ENCODE measurements at places on chromosomes 6 and 20.

DNA sequence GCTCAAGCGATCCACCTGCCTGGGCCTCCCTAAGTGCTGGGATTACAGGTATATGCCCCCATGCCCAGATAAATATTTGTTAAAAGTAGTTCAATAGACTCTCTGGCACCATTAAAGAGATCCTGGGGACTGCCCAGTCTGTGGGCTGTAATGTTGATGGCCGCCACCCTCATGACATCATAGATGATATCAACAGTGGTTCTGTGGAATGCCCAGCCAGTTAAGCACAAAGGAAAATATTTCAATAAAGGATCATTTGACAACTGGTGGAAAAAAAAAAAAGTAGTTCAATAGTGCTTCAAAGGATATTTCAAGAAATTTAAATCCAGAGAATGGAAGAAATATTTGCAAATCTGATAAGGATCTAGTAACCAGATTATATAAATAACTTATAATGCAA is 1.5 kb upstream of the CRIP3 start:
- no peak for DNase-seq

DNA sequence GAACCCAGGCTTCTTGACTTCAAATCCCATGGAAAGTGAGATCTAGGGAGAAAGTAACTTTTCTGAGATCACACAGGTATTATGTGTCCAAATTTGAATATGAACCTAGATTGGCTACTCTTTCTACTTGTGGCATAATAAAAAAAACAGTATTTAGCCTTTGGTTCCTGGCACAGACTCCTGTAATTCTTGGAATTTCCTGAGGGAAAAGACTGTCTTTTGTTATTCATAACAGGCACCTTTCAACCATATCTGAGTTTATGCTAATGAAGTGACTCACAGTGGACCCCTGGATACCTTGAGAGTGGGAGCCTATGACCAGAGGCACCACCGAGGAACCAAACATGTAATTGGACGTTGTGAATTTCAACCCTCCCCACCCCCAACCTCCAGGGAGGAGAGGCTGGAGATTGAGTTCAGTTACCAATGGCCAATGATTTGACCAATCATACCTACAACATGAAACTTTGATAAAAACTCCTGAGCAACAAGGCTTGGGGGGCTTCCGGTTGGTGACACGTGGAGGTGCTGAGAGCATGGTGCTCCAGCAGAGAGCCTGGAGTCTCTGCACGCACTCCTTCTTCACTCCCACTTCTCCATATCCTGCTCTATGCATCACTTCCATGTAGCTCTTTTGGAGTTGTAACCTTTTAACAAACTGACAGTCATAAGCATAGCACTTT is 48.8 kb downstream of the LAMA4 start:
- DNase-seq: no peak

GRCh38 chr6:54624779-54625178 is 221.8 kb upstream of the FAM83B start:
- no peak for DNase-seq

DNA sequence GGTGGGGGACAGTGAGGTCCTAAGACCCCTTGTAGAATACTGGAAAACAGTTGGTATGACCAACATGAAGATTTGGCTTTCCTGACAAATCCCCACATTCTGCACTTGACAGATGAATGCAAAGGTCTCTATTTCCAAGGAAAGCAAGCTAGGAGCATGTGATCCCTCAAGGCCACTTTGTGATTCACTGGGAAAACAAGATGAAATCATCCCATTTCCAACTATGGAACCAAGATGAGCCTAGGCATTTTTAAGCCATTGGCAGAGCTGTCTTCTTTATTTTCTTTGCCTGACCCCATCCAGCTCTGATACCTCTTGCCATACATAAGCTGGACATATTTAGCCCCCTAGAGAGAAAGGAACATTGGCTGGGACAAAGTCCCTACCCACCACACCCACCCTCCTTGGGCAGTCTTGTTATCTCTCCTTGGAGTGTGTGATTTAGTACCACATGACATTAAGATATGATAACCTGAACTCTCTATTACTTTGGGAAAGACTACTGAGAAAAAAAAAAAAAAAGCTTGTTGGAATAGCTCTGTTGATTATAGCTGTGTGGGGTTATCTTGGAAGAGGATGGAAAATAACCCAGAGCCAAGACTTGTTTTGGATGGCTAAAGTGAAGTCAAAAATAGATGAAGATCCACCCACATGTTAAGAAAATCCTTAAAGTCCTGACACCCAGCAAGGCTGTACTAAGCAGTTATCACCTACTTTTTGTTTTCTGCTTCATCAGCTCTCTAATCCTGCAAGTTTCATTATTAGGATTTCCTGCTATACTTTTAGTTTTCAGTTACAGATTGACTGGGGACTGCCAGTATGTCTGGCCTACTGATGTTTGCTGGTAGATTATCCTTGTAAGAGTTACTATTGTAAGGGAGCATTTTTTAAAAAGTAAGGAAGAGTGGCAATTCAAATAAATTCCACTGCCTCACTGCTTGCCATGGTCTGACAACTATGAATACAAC is 90.1 kb upstream of the PREP start:
- DNase-seq: no peak

DNA sequence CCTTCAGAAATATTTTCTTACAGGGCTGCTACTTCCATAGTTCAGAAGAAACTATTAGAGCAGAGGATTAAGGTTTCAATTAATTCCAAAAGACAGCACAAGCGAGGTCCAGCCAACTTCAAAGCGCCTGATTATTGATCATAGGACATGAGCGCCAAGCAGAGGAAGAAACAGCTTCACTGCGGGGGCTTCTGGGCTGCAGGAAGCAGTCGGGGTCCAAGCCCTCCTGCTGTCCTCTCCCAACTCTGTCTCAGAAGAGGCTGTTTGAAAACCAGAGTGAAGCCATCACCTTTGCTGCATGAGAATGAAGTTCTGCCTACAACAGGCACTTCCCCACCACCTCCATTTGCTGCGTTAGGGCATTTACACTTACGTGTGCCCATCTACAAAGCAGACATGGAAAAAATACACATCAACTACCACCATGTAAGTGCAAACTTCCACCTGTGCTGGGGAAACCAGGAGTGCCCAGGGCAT is 23.9 kb downstream of the SUMO4 start:
- DNase-seq: no peak

- no peak for DNase-seq
These were observed 2.7 kb upstream of the BIRC7 start for GRCh38 chr20:63233061-63233344.

GRCh38 chr20:44714102-44714700 is 968 bp upstream of the CCN5 start:
- no peak for DNase-seq

- DNase-seq: no peak
These were observed 124.0 kb upstream of the SLC2A12 start for GRCh38 chr6:134176264-134176975.

GRCh38 chr6:19771753-19772336 is 65.3 kb upstream of the ID4 start:
- DNase-seq: no peak

DNA sequence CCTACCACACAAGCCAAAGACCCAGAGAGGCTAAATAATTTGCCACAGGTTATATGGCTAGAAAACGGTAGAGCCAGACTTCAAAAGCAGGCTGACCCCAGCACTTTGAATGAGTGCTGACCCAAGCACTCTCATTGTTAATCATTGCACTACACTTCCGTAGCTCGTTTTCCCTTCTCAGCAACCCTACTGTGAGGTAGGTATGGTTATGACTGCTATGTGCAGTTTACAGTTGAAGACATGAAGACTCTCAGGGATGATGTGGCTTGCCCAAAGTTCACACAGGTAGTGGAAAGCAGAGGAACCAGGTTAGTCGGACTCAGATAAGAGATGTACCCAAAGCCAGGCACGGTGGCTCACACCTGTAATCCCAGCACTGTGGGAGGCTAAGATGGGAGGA is 33.5 kb upstream of the RIMS4 start:
- DNase-seq: no peak

- peak; percentile 1 for DNase-seq
These were observed 51.1 kb downstream of the NFATC2 start for GRCh38 chr20:51491393-51491792.

- no peak for DNase-seq
These were observed 172.5 kb upstream of the JARID2 start for GRCh38 chr6:15073344-15073789.

DNA sequence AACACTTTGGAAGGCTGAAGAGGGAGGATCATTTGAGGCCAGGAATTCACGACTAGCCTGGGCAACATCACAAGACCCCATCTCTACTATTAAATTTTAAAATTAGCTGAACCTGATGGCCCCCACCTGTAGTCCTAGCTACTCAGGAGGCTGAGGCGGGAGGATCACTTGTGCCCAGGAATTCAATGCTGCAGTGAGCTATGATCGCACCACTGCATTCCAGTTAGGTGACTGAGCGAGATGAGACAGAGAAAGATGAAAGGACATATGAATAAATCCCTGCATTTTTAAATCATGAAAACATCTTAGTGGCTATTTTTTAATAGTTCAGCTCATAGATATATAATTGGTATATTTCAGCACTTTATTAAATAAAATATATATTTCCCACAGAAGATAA is 93.8 kb downstream of the GPR63 start:
- no peak for DNase-seq

- no peak for DNase-seq
These were observed 4.5 kb upstream of the FRMD1 start for GRCh38 chr6:168083514-168083885.

DNA sequence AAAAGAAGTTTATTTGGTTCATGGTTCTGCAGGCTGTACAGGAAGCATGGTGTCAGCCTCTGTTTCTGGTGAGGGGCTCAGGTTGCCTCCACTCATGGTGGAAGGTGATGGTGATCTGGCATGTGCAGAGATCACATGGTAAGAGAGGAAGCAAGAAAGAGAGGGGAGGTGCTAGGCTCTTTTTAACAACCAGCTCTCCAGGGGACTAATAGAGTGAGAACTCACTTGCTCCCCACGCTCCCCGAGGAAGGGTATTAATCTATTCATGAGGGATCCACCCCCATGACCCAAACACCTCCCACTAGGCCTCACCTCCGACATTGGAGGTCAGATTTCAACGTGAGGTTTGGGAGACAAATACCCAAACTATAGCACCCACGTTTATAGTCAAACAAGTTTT is 4.0 kb upstream of the GJB7 start:
- no peak for DNase-seq

- DNase-seq: no peak
These were observed 14.8 kb upstream of the ADGB start for GRCh38 chr6:146583966-146584365.

DNA sequence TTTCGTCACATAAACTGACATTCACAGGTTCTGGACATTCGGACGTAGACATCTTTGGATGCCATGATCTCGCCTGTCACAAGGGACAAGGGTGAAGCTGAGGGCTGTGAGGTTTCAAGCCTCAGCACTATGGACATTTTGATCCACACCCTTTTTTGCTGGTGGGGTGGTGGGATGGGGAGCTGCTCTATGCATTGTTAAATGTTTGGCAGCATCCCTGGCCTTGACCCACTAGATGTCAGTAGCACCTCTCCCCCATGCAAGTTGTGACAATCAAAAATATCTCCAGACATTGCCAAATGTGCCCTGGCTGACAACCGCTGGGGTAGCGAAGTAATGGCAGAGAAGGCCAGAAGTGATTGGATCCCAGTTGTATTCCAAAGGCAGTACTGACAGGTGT is 229.4 kb downstream of the TSHZ2 start:
- no peak for DNase-seq

- no peak for DNase-seq
These were observed 80.1 kb upstream of the ID4 start for GRCh38 chr6:19757036-19757435.

- no peak for DNase-seq
These were observed 110.1 kb downstream of the DLL1 start for GRCh38 chr6:170180671-170181337.

DNA sequence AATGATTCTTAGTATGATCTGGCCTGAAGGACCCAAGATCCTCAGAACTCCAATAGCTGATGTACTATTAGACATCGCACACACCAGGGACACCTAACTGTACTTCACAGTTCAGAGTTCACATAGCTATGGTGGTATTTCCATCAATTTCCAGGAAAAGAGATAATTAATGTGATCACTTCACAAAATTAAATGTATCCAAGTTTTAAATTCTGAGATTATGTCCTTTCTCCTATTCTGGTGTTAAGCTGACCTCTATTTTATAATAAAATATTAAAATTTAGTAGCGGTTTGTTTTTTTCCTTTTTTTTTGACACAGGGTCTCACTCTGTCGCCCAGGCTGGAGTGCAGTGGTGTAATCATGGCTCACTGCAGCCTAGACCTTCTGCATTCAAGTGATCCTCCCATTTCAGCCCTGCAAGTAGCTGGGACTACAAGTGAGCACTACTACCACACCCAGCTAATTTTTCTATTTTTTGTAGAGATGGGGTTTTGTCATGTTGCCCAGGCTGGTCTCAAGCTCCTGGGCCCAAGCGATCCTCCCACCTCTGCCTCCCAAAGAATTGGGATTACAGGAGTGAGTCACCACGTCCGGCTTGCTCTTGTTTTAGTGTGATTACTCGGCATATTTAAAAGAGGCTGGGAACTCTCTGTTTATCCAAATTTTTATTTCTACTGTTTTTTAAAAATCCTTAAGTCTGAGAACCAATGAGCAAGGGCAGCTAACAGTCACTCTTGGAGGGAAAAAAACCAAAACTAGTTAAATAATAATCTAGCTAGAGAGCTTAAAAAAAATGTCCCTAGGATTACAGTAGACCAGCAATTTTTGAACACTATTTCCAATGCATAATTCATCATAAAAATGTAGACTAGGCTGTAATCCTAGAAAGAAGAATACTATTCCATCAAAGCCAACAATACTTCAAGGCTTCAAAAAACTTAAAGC is 16.0 kb downstream of the KIF13A start:
- no peak for DNase-seq

DNA sequence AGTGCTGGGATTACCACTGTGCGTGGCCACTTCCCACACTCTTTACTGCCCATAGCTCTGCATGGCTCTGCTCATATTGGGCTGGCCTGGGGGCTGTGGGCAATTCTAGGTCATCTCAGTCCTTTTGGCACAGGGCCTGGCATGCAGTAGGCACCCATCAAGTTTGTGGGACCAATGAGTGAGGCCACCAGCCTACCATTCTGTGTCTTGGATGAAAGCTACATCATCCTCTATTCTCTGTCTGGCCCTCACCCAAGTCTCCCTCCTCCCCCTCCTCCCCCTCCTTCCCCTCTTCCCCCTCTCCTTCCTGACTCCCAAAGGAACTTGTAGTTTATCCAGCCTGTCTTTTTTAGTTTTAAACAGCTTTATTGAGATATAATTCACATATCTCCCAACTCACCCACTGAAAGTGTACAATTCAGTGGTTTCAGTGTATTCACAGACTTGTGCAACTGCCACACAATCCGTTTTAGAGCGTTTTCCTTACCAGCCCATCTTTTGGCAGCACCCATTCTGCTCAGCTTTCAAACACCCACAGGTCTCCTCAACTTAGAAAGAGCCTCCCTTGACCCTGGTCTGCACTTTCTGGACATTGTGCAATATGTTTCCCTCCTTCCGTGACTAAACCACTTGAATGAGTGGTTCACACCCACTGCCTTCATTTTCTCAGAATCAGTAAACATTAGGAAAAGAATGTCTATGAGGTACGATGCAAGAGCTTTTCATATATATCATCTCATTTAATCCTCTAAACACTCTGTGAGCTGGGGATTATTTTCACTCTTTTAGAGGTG is 21.5 kb upstream of the MRPS18A start:
- DNase-seq: no peak

GRCh38 chr6:116239256-116239655 is 14.6 kb downstream of the TSPYL4 start:
- no peak for DNase-seq

- DNase-seq: no peak
These were observed 2.5 kb downstream of the SLC17A1 start for GRCh38 chr6:25829375-25829774.

Measured in CD4-positive, alpha-beta memory T cell (primary cell).